Foreskin melanocyte (primary cell): ENCODE measurements at places on chromosomes 7 and 10.

DNA sequence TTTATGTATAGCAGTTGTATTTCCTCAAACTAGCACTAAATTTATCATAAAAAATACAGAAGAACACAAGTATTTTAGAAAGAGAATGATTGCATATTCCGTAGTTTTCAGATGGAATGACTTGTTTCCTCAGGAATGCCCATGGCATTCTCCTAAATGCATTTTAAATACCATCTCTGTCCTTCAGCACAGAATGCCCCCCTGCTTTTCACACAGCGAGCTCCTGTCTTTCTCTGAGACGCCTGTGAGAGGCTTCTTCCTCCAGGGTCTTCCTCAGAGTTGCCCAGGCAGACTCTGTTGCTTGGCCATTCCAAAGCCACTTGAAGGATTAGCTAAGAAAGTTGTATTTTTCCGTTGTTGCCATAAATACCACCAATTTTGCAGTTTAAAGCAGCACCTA, 10.1 kb downstream of the LANCL2 start:
- DNase-seq: no peak

GRCh38 chr10:29470355-29470705, 164.4 kb downstream of the SVIL start:
- DNase-seq: no peak

GRCh38 chr7:1995426-1995825, 237.3 kb downstream of the MAD1L1 start:
- DNase-seq: no peak

- DNase-seq: no peak
These were observed 260.0 kb upstream of the NRP1 start for GRCh38 chr10:33594475-33594874.

DNA sequence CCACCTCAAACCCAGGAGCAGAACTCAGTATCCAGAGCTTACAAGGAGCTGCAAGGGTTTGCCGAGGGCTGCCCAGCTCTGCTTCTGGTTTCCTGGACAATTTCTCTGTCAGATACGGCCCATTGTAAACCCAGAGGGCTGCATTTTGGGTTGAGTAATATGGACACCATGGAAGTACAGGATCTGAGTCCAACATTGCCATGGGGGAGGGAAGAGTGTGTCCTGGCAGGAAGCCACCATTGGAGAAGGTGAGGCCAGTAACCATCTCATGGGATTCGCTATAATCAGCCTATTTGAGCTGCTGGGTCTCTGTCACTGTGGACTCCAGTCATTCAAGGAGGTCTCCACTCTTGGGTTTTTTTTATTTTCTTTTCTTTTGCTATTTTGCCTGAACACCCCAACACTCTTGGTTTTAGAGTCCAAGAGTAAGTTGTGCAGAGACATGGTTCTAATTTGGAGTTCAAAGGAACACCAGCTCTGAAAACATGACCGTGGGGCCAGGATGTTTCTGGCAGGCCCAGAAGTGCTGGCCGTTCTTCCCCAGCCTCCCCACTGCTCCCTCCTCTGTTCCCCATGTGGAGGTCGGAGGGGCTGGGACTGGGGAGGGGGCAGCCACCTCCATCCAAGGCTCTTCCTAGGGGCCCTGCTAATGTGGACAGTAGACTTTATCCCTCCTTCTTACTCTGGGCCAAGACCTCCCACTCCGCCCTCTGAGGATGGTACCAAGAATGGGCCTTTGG, 46.2 kb downstream of the CHST3 start:
- no peak for DNase-seq

DNA sequence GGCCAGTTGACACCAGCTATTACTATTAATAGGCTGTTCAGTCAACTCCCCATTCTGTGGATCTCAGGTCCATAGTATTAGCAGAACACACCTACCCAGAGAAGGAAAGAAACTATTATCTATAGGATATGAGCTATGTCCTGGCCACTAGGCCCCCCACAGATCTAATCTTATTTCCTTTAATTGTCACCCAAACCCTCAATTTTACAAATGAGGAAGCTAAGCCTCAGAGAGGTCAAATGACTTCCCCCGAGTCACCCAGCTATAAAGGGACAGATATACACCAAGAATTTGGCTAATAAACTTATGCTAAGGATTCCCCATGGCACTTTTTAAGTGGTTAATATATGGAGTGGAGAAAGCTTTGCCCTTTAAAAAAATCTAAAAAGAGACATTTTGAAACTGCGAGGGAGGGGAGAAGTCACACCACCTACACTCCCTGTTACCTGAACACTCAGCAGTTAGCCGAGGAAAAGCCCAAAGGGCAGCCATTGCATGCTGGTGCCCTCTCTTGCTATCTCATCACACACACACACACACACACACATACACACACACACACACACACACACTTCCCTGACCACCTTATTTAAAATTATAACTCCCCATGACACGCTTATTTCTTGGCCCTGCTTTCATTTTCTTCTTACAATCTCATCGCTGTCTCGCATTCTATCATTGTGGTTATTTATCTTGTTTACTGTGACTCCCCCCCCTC, 157.0 kb upstream of the ADO start:
- no peak for DNase-seq

- no peak for DNase-seq
These were observed 58.4 kb downstream of the TACR2 start for GRCh38 chr10:69358148-69358795.
